ENCODE measurements at places on chromosomes 1 and 21.

DNA sequence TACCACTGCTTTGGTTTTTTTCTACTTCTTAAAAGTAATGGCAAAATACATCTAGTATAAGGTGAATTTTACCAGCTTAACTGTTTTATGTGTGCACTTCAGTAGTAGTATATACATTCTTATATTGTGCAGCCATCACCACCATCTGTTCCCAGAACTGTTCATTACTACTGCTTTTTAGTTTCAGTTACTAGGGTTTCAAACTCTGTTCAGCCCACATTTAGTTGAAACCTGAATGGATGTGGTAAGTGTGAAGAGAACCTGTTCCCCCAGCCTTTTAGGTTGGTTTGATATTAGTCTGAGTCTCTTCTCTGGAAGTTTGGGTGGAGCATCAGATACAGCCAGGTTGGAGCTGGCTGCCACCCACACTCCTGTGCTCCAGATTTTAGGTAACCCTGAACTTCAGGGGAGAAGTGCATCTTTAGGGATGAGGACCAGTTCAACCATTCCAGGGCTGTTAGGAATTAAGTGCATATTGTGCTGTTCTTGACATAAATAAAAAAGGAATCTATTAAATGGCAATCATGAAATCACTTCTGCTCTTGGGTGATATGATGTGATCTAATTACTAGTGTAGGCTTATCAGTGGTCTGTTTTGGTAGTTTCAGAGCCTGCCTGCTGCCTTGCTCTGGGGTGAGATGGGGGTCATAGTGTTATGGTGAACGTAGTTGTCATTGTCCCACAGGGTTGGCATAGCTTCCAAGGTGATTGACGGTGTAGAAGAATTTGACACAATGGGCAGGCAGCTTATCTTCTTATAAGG lies 32.1 kb downstream of the URB2 start:
- no peak for DNase-seq

DNA sequence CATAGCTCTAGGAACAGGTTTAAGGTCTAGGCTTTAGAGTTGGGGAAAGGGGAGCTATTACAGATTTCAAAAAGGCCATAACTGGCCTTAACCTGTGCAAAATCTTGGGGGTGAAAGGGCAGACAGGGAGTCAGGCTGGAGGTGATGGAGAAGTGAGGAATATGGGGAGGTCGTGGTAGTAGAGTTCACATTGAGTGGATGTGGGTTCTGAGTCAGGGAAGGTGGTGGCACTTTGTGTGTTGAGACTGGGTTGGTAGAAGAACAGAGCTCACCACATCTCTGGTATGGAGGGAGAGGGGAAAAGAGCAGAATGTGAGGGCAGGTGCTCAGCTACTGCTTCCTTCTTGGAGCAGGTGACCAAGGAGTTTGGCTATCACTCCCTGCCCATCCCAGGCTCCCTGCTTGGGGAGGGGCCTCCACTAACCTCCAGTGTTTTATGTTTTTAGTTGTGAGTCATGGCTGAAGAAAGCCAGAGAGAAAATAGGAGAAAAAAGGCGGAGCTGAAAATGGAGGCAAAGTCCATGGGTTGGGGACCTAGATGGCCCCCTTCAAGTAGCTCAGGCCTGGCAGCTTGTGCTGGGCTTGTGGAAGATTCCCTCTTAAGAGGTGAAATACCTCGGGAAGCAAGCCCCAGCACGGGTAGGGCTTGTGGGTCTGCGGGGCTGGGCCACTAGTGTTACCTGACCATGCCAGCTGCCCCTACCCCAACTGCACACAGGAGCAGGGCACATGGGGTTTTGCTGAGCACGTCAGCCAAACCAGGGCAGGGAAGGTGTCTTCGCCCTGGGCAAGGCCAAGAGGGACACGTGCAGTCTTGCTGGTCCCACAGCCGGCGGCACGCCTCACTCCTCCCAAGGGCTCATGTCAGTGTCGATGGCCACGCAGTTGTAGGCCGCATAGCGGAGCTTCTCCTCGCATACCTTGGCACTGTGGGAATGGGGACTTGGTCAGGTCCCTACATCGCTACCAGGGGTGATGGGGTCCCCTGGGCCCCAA lies 8.2 kb downstream of the HECTD3 start:
- no peak for DNase-seq

DNA sequence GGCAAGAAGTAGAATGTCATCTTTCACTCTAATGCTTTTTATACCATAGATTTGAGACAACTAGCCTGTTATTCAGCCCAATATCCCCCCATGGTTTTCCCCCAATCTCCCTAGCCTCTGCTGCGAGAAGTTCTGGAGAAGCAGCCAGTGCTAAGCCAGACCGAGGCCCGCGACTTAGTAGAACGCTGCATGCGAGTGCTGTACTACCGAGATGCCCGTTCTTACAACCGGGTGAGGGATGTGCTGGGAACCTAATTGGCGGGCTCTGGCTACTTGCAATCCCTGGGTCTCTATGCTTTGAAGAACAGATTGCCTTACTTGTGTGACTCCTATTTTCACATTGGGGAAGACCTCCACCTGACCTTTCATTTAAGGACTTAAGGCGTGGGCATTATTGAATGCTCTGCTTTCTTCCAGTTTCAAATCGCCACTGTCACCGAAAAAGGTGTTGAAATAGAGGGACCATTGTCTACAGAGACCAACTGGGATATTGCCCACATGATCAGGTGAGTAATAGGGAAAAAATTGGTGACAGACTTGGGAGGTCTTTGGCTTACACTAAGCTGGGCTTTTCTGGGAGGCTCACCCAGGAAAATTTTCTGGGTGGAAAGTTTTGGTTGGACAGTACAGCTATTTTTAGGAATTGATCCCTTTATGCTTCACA lies 1.9 kb downstream of the PSMB4 start:
- no peak for DNase-seq

- no peak for DNase-seq
These were observed 1.2 kb upstream of the NOS1AP start for GRCh38 chr1:162068301-162068700.

DNA sequence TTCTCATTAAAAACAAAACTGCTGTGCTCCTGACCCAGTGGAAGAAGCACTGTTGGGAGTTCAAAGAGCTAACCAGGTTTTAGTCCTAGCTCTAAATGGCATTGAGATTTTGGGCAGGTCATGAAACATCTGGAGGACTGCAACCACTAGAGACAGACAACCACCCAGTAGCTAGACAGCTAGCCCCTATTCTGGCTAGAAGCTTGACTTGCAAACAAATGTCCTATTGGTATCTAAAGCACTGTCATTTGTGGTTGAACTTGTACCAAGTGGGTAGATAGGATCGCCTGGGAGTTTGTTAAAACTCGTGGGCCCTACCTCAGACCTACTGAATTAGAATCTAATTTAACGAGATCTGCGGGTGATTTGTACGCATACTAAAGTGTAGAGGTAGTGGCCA lies 6.9 kb downstream of the RPL11 start:
- DNase-seq, result no peak

- peak; percentile 83 for DNase-seq
These were observed 603.3 kb downstream of the PTPRC start for GRCh38 chr1:199242147-199242546.

GRCh38 chr21:30268608-30269197 lies 14.0 kb downstream of the KRTAP24-1 start:
- DNase-seq, result peak; percentile 41
